Activated T-helper 1 cell treated with anti-CD3 and anti-CD28 coated beads, Interleukin-2, amount 50 U/mL, for 16 hours (primary cell): ENCODE measurements at places on chromosomes 16 and 17.

- DNase-seq = no peak
These were observed 18.4 kb upstream of the PDK2 start for GRCh38 chr17:50076591-50077235.

DNA sequence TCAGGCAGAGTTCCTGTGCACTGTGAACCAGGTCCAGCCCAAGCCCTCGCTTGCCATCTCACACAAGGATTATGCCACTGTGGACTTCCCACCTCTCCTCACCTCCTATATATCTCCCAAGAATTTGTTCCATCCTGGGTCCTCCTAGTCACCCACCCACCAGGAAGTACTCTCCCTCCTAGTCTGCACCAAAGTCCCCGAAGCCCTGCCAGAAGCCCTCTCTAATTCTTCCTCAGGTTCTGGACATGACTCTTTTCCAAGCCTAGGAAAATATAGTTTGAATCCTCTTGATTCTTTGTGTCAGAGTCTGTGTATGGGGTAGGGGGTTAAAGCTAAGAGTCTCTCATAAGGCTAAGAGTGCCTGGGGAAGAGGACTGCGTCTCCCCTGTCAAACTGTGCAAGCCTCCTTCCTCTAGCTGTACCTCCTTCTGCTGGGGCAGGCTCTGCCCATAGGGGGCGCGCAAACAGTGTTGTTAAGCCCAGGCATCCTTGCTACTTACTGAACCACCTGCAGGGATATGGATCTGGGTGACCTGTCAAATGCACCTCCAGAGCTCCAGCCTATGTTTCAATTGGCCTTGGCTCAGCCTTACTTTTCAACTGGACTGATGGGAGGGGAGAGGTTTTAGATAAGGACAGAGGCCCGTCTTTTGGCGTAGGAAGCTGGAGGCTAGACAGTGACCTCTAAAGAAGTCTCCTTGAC, 16.6 kb upstream of the DLX4 start:
- DNase-seq = peak; percentile 58

DNA sequence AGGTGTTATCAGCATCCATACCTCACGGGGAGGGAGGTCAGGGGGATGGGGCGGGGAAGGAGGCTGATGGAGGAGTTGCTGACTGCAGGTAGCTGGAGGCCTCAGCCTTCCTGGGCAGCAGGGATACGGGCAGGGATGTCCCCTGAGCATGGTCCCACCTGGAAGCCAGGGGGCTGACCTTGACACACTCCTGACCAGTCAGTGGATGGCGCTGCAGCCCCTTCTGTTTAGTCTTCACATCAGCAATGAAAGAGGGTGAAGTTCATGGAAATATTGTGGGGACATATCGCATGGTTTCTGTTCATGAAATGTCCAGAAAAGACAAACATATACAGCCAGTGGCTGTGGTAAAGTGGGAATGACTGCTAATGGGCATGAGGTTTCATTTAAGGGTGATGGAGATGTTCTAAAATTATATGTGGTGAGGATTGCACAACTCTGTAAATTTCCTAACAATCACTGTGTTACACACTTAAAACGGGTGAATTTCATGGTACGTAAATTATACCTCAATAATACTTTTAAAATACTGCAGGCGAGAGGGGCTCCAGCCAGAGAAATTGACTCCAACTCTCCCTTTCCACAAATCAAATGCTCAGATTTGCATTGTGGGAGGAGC, 489.6 kb downstream of the CDH13 start:
- DNase-seq = no peak

GRCh38 chr17:38761612-38762011, 9.1 kb downstream of the PSMB3 start:
- DNase-seq = no peak

- no peak for DNase-seq
These were observed 29.2 kb downstream of the TRPV3 start for GRCh38 chr17:3528403-3528851.

DNA sequence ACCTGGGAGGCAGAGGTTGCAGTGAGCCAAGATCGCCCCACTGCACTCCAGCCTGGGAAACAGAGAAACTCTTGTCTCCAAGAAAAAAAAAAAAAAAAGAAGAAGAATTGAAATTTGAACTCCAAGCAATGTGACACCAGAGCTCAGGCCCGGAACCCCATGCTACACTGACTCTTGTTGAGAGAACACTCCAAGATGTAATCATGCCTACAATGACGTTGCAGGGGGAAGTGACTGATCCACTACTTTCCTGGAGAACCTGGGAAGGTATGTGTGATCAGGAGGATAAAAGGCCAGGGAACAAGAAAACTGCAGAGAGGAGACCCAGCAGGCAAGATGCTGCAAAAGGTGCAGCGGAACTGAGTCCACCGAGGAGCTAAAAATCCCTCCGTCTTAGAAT, 57.9 kb downstream of the ADCY9 start:
- DNase-seq = no peak

GRCh38 chr17:39800540-39800939, 62.8 kb downstream of the GRB7 start:
- peak; percentile 29 for DNase-seq

DNA sequence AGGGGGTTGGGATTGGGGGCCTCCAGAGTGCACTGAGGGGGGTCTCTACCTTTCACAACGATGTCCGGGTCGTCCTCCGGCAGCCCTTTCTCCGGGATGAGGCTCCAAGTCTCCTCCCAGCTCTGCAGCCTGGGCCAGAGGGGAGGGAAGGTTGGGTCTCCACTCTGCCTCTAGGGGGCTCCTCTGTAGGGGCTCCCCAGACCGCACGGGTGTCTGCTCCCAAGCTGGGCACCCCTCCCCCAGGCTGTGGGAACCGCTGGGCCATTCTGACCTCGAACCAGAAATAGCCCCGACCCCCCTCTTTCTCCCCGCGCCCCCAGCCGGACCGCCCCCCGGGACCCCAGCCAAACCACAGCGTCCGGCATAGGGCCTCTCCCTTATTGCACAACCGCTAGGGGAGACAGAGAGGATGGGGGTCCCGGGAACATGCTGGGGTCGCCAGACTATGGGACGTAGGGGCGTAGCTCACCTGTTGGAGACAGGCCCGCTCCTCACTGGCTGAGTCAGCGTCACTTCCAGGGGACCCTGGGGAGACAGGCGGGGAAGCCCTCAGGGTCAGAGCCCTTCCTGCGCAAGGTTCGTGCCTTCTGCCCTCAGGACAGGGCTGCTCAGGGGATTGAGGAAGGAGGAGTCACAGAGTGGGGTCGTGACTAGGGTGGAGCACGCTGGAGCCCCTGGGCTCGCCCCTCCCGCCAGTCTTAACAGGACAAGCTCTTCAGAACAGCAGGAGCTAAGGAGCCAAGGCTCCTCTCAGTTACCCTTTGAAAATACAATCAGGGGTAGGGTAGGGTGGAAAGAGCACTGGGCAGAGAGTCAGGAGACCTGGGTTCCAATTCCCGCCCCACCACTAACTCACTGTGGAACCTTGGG, 2.7 kb downstream of the PLEKHH3 start:
- DNase-seq = no peak

DNA sequence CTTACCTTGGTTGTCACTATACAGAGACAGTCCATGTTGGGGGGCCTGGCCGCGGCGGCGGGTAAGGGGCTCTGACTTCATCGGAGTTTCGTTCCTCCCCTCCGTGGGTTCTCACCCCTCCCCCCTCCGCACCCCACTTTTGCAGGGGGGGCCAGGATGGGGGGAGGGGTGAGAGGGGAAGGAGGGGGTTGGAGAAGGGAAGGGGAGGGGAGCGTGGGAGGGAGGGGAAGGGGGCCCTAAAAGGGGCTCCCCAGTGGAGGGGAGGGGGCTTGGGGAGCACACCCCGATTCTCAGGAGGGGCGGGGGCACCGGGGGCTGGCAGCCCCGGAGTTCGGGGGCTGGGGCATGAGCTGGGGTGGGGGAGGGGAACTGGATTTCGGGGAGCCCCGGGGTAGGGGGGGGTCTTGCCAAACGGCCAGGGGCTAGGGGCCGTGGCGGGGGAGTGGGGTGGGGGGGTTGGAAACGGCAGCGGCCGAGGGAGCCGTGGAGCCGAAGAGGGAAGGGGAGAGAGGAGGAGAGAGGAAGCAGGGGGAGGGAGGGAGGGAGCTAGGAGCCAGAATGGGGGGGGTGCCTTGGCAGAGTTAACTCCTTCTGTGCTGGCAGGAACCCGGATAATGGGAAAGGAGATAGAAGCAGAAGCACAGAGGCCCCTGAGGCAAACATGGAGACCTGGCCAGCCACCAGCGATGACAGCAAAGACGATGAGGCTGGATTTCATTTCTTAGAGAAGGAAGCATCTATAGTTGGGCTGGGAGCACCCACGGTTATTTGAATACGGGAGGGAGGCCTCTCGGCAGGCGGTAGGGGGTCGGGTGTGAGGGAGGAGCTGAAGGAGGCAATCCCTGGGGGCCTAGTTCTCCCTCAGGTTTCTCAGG, 2.3 kb downstream of the DLG4 start:
- DNase-seq = no peak

DNA sequence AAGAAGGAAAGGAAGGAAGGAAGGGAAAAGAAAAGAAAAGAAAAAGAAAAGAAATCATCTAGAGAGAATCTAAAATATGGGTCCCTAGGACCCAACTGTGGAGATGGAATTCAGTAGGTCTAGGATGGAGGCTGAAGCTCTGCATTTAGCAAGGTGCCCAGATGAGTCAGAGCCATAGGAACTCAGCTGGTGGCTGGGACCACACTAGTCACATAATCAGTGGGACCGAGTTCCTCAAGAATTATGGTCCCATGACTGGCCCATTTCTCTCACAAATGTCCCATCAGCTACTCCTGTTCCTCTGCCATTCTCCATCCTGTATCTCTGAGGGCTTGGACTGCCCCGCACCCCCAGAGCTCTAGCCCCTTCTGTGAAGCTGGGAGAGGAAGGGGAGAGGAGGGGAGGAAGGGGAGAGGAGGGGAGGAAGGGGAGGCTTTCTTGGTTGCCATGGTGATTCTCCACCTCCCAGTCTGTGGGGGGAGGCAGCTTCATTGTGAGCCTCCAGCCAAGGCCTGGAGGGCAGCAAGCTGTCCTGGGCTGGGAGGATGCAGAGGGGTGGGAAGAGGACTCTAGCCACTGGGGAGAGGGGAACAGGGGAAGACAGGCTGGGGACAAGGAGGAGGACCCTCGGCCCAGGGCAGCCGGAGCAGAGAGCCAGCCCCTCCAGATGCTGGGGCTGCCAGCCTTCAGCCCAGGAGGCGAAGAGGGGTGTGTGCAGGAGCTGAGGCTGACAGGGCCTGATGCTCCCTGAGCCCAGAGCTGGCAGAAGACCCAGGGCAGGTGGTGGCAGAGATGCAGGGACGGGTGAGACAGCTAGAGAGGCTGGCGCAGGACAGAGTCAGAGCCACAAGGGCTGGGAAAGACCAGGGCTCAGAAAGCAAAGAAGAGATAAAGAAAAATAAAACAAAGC, 37.8 kb upstream of the LHX1 start:
- no peak for DNase-seq

- peak; percentile 62 for DNase-seq
These were observed 354.1 kb downstream of the SEC14L1 start for GRCh38 chr17:77494664-77495435.

DNA sequence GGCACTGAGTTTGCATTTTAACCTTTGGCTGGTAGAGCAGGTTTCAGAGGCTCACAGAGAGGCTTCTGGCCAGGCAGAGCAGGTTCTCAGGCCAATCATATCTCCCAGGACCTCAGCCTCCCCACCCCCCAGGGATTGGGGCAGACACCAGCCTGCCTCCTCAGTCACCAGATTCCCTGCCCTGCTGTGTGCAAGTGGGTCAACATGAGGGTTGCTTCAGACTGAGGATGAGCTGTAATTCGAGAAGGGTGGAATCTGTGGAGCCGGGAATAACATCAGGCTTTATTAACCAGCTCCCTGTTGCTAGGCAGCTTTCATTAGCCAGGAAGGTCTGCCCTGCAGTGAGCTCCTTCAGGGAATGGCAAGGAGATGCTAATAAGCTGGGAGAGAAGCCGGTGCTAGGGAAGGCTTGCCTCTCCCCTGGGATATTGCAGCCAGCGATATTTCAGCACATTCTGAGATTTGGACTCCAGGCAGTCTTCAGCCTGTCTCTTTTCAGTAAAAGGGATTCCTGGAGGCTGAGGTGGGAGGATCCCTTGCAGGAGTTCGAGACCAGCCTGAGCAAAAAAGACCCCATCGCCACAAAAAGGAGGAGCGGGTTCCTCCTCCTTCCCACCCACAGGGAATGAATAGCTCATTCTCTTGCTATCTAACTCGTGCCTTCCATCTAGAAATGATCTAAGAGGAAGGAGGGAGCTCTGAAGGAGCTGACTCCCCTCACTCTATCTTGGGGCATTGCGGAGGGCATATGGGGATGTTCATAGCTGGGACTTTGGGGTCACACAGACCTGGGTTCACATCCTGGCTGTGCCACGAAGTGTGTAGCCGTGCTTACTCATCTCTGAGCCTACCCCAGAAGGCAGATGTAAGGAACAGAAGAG, 10.7 kb downstream of the SGSM2 start:
- no peak for DNase-seq

DNA sequence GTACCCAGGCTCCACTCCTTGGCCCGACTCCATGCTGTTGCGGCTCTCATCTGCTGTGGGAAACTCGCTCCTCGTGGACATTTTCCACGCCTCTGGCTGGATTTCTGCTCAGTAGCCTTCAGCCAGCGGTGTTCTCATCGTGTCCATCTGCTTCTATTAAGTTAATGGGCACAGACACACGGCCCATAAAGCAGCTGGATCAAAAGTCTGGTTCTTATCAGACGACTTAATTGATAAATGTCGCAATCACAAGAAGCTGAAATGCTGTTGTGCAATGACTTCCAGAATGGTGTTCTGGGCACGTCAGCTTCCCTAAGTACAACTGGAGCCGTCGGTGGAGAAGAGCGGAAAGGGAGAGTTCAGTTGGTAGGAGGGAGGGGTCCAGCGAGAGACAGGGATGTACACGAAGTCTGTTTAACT, 211.7 kb upstream of the CHMP6 start:
- no peak for DNase-seq

DNA sequence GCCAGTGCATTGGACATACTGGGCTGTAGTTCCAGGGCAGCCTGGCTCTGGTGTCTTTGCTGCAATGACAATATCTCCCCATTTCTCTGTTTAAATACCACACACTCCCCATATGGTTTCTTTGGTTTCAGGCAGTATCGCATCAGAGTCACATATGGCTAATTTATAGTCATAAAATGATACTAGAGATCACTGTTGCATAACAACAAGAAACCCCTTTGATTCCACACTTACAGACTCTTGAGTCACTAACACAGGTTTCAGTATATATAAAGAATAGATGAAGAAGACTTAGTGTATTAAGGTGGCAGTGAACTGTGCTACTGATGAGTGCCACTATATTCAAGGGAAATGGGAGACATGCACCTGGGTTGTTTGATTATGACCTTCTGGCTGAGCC, 281.6 kb downstream of the WWOX start:
- DNase-seq = no peak
